ENCODE measurements at places on chromosomes 7 and 10. TPM values are rescaled to one million over a fixed set of nuclear protein-coding genes. Genes with fewer than 3 reads are reported as not detected.

The NUDCD3 gene
- total RNA-seq: 117 TPM

The TSPAN33 gene
- 14.8 TPM for total RNA-seq

The CLRN3 gene
- total RNA-seq: not detected

The DMBT1 gene
- total RNA-seq: not detected

The TACC2 gene
- 0.16 TPM for total RNA-seq
